ENCODE measurements at places on chromosomes 4 and X.

DNA sequence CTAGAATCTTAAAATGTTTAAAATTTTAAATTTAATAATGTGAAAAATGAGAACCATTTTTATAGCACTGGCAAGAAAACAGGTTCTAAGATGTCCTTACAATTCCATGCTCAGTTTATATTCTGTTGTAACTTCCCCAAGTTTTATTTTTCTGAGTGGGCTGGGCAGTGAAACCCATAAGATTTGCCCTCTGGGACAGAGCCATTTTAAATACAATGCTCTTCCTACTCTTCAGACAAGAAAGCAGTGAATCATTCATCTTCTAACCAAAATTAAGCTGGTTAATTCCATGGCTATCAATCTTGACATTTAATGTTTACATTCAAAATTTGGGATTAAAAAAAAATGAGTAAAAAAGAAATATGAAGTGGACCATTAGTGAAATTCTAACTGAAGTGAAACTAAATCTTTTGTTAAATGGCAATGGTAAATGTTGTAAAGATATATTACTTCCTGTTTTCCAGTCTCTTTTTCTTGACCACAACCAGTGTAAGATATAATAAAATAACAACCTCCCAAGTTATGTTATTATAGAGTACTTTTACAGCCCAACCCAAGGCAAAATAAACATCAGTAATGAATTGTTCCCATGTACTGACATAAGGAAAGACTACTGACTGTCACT is 37.2 kb upstream of the PTPN13 start:
- no peak for DNase-seq

GRCh38 chrX:128897621-128898020 is 625.7 kb downstream of the SMARCA1 start:
- DNase-seq, result no peak

- DNase-seq, result no peak
Measured at GRCh38 chr4:128358231-128358912, 70.8 kb upstream of the PGRMC2 start.

GRCh38 chr4:58649226-58649625 is 1539.0 kb upstream of the IGFBP7 start:
- no peak for DNase-seq

GRCh38 chr4:122865425-122865824 is 38.8 kb downstream of the FGF2 start:
- DNase-seq, result no peak

GRCh38 chr4:1868293-1868692 is 2.9 kb upstream of the NSD2 start:
- no peak for DNase-seq

DNA sequence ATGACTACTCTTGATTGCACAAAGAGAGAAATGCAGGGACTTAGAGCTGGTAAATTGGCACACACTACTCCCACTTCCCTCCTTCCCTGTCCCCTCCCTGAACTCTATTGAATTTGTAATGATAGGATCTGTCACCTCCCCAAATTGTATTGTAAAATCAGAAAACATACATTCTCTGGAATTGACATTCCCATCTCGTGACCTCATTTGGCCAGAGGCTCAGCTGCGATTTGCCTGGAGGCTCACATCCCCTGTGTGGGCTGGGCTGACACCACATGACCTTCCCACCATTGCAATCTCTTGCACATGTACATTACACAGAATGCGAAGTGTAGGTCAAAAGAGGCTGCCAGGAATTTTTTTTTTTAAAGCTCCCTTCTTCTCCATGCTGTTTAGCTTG is 172.1 kb downstream of the MID1IP1 start:
- DNase-seq, result no peak

GRCh38 chr4:81505004-81505598 is 33.4 kb upstream of the RASGEF1B start:
- no peak for DNase-seq

DNA sequence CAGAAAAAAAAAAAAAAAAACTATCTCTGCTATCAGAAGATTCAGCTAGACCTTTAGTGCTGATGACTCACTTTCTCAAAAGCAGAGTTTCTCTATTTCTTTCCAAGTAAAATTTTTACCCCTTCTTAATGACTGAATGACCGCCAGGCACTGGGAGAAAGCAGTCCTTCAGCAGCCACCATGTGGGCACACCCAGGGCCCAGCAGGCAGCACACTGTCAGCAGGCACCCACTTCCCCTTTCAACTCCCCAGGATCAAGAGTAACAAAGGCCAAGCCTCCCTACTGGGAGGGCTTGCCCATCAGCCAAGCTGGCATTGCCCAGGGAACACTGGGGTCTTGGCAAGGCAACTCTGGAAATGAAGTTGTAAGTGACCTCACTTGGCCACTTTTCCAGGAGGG is 201.9 kb upstream of the MAMLD1 start:
- DNase-seq, result no peak

- no peak for DNase-seq
Measured at GRCh38 chr4:664713-665231, 9.3 kb downstream of the ATP5ME start.

DNA sequence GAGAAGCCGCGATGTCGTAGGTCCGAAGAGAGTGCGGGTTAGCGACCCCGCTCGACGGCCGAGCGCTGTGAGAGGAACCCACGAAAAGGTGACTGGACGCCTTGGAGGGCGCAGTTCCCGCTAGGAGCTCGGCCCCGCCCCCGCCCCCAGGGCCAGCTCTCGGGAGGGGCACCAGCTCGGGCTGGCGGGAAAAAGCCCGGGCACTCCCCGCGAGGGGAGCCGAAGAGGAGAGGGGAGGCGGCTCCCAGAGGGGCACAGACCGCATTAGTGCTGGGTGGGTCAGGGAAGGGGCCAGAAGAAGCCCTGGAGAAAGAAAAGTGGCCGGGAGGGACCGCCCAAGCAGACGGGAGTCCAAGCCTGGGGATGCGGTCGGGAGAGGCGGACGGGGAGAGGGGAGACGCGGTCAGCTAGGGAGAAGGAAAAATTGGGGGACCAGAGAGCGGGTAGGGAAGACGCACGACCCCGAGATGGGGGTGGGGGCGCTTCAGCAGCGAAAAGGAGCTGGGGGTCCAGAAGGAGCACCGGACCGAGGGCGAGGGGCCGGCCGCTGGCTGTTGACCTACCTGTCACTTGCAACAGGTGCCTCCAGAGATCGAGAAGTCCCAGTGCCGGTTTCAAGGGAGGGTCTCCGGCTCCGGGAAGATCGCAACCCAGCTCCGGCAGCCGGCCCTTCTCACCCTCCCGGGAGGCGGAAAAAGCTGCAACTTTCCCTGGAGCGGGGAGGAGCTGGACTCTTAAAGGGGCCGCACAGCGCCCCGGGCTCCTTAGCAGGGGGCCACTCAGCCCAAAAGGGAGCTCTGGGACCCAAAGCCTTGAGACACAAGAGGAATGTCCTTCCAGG is at the start of gene SYTL4:
TSS of gene SYTL4 (minus strand) at position 681 of the 841 bp plus-strand sequence. CDS start 30,084 bp downstream, outside the sequence.
- peak; percentile 22 for DNase-seq

DNA sequence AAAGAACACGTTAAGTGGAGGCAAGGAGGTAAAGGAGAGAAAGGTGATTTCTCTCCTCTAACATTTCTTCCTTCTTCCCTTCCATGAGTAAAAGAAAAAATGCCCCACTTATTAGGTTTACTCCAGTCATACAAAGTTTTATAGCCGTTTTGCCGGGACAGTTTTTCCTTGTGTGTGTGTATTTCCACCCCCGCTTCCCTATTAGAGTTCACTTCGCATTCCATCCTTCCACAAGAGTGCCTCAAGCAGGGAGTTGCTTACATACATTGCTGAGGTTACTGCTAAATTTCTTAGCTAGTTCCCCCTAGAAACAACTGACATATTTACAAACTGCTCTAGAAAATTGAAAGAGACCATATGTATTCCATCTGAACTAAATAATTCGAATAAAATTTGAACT is 45.2 kb upstream of the BMP15 start:
- no peak for DNase-seq

DNA sequence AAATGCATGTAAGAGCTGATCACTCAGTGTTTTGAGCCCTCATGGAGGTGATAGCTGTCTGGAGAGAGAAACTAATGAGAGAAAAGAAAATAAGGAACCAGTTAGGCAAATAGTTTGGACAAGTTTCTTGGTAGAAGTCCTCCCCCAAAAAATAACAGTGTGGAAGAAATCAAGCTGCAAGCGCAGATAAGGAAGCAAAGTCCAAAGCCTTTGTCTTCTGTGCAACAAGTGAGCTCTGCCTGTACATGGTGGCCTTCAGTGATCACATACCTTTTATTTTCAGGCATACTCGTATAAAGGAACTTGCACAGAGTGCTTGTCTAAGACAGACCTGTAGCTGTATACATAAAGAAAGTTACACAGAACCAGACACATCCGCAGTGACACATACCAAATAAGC is 2.5 kb upstream of the UGT2A3 start:
- no peak for DNase-seq

DNA sequence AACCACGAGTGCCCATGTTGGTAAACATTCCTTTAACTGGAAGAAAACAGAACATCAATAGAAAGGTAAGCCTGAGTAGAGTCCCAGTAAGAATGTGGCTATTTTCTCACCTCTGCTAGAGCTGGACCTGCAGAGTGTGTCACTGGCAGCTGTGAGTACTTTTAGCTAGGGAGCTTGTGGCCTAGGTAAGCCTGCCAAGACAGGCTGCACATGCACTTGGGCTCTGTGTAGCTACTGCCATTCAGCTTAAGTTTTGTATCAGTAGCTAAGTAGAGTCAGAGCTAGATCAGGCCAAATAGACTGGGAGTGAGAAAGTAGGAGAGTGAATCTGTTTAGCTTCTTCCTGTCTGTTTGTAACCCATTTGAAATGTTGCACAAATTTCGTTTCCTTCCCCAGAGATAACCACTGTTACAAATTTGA is 35.3 kb downstream of the RBPJ start:
- no peak for DNase-seq

DNA sequence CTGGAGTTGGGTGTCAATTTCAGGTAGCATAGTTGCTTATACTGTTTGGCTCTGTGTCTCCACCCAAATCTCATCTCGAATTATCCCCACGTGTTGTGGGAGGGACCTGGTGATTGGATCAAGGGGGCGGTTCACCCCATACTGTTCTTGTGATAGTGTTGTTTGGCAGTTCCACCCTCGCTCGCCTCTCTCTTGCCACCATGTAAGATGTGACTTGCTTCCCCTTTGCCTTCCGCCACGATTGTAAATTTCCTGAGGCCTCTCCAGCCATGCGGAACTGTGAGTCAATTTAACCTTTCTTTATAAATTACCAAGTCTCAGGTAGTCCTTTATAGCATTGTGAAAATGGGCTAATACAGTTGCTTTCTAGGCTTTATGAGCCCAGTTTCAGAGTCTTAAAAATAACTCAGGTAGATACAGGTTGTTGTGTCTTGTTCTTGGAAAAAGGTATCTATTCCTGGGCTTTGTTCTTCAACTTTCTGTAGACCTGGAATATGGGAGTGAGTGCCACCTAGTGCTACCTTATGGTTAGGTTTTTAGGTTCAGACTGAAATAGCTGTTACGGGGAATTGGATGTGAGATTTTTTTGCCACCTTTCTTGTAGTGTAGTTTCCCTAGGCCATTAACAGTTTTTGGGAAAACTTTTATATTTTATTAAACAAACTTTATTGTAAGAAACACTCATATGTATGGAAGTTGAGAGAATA is 15.6 kb downstream of the PGK1 start:
- no peak for DNase-seq

DNA sequence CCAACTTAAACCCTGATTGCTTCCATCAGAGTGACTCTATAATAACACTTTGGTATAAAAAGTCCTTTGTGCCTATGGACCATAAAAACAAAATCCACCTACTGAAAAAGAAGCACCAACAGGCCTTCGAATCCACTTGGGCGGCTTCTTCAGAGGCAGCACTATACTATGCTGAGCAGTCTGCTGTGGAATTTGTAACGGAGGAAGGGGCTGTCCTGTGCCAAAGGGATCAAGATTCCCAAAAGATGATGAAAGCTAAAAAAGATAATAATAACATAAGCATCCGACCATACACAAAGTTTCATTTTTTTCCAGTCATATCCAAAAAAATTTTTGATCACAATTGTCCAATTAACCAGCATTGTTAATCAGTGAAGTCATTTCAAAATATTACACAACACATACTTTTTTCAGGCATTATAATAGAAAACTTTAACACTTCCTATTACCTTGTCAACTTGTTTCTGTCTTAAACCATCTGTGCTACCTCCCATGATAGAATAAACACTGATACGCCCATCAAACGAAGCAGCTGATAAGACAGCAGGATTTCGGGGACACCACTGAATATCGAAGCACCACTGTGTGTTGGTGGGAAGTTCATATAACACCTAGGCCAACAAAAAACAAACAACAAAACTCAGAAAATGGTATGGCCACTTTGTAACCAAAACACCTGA is 24.1 kb downstream of the SEC31A start:
- DNase-seq, result no peak

DNA sequence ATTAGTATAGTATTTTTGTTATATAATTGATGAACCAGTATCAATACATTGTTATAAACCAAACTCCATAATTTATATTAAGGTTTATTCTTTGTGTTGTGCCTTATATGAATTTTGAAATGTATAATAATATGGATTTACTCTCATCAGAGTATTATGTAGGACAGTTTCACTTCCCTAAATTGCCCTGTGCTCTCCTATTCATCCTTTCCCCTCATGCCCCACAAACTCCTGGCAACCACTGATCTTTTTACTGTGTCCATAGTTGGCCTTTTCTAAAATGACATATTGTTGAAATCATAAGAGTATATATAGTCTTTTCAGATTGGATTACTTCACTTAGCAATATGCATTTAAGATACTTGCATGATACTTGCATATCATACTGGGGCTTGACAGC is 958.1 kb upstream of the GRID2 start:
- DNase-seq, result no peak

- no peak for DNase-seq
Measured at GRCh38 chrX:18119856-18120255, 100.8 kb downstream of the BEND2 start.

DNA sequence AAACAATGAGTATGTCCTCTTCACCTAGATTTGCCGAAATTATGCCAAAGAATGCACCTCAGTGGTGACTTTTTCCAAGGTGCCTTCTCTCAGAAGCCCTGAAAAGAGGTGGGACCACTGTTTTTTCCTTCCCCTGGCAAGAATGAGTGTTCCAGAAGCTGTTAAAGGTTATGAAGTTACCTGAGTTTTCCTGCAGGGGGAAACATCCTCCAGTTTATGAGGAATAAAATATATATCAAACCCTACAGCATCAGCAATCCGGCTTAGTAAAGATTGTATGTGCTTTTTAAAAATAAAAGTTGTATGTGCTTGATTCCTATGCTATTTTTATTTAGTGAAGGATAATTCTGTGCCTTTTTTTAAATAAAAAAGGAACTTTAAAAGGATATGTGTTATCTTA is 73.3 kb downstream of the RBM46 start:
- DNase-seq, result no peak

- DNase-seq, result no peak
Measured at GRCh38 chr4:13580036-13580435, 35.7 kb upstream of the NKX3-2 start.

GRCh38 chr4:184500748-184501589 is 26.6 kb upstream of the IRF2 start:
- no peak for DNase-seq

DNA sequence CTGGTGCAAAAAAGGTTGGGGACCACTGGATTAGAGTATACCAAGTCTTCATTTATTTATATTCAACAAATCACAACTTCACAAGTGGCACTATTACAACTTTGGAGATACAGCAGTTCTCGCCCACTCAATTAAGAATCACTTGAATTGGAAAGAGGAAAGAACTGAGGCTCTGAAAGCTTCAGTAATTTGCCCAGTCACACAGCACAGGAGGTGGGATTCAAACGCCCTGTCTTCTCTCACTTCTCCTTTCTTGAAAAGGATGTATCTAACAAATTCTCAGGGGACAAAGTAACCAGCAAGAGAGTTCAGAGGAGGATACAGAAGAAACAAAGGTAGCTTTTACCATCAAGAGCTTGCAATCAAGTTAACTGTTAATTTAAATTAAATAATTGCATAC is 12.4 kb downstream of the SMIM14 start:
- no peak for DNase-seq

All from NCI-H460 (cell line).